Heart right ventricle (tissue), 16 donors: ENCODE measurements at places on chromosomes 12 and 14.

GRCh38 chr12:27272373-27273028, 28.4 kb downstream of the STK38L start:
- no peak for DNase-seq

DNA sequence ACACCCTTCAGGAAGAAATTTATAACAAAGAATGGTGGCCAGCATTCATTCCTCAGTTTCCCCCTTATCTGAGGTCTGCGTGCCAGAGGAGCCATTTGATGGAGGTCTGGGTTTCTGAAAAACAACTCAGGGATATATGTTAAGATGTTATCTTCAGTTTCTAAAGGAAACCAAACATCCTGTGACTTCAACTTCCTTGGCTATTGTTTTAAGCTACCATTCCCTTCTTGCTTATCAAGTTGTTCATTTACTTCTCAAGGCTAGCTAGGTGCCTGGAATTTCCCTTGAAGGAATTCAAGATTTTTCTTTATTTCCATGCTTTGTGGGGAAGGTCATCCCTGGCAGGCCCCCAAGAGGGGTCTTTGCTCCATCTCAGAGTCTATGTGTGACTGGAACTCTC, 27.1 kb upstream of the OXA1L start:
- DNase-seq: no peak

GRCh38 chr14:97572583-97573458, 775.6 kb downstream of the VRK1 start:
- DNase-seq: no peak

DNA sequence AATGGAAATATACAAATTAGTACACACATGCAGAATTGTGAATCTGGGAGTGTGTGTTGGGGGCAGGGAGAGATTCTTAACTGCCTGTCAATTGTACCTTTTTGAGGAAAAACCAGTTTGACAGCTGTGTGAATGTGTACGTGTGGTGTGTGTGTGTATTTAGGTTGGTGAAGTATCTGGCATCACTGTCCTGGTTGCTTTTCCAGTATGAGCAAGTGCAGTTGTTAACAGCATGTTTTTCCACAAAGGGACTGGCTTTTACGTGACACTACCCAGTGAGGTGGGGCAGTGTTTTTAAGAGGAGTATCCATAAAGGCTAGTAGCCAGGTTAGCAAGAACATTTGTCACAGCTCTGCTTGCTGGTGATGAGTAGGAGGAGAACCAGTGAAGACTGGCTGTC, 56.1 kb downstream of the DAAM1 start:
- DNase-seq: no peak

GRCh38 chr12:39623919-39624318, 4.3 kb upstream of the ABCD2 start:
- no peak for DNase-seq
